ENCODE measurements at places on chromosomes 3 and 15. TPM values are rescaled to one million over a fixed set of nuclear protein-coding genes. Genes with fewer than 3 reads are reported as not detected.
A peak's percentile ranks its signal among the peaks of the same experiment; 100 is the strongest.

DNA sequence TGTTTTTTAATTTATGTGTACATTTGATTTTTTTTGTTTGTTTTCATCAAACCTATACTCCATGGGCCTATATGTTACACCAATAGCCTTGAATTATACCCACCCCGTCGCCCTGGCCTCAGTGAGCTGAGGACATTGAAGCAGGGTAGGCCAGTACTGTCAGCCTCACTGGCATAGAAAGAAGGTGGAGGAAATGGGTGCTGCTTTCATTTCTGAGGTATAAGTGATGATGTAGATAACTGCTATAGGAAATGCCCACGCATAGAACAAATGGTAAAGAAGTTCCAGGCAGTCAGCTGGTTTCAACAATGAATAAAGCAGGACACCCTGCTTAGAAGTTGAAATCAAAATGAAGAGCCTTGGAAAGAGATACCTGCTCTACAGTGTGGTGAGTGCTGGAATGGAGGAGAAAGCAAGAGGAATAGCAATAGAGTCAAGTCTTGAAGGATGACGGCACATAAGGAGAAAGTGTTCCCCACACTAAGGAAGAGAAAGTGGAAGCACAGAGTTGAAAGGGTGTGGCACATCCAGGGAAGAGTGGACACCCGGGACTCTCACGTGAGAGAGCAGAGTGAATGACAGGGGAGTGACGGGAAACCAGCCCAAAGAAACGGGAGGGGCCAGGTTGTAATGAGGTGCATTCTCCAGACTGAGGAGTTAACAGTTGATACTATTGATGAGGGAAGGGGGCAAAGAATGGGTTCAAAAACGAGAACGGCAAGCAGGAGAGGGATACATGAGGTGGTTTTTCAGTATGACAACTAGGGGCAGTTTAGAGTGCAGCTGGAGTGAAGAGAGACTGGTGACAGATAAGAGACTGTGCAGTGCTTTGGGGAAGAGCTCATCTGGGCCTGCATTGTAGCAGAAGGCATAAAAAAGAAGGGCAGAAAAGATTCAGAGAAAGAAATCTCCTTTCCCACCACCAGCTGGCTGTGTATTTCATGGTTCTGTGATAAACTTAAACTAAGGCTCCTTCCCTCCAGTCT lies 70.5 kb downstream of the KLHL25 start:
- no peak for DNase-seq

GRCh38 chr15:63463036-63463435 lies 41.4 kb upstream of the USP3 start:
- no peak for DNase-seq

GRCh38 chr3:193826159-193826795 lies 233.3 kb downstream of the OPA1 start:
- no peak for DNase-seq

GRCh38 chr3:59600631-59601030 lies 550.8 kb upstream of the CFAP20DC start:
- DNase-seq: no peak

- DNase-seq: no peak
Observed at GRCh38 chr3:105594219-105594618, 227.5 kb downstream of the ALCAM start.

- no peak for DNase-seq
Observed at GRCh38 chr3:126925411-126926171, 57.3 kb upstream of the PLXNA1 start.

GRCh38 chr3:459311-459670 lies 262.7 kb downstream of the CHL1 start:
- DNase-seq: no peak

- DNase-seq: no peak
Observed at GRCh38 chr15:37101980-37102304, 1.6 kb upstream of the MEIS2 start.

DNA sequence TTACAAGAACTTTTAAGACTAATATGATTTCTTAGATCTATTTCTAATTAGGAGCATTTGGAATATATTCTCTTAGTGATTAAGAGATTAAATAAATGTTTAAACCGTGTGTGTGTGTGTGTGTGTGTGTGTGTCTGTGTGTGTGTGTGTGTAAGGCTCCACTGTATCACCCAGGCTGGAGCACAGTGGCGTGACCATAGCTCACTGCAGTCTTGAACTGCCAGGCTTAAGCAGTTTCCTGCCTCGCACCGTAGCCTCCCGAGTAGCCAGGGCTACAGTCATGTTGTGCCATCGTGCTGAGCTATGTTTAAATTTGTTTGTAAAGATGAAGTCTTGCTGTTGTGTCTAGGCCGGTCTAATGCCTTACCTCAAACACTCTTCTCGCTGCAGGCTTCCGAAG lies 109.4 kb downstream of the KLHL25 start:
- DNase-seq: no peak

DNA sequence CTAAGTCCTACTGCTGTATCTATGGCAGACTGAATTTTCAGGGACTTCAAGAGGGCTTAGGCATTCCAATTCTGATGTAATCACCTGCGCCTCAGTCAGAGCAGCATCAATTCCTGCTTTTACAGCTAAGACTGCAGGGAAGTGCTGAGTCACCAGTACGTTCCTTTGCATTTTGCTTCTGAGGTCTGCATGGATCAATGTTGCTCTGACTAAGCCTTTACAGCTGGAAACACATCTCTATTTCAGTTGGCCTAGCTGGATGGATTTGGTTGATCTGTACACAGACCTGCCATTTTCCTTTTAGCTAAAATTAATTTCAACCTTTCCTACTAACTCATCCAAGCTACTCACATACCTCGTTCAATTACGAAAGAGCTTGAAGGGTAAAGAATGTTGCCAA lies 51.3 kb downstream of the ETV5 start:
- DNase-seq: no peak

DNA sequence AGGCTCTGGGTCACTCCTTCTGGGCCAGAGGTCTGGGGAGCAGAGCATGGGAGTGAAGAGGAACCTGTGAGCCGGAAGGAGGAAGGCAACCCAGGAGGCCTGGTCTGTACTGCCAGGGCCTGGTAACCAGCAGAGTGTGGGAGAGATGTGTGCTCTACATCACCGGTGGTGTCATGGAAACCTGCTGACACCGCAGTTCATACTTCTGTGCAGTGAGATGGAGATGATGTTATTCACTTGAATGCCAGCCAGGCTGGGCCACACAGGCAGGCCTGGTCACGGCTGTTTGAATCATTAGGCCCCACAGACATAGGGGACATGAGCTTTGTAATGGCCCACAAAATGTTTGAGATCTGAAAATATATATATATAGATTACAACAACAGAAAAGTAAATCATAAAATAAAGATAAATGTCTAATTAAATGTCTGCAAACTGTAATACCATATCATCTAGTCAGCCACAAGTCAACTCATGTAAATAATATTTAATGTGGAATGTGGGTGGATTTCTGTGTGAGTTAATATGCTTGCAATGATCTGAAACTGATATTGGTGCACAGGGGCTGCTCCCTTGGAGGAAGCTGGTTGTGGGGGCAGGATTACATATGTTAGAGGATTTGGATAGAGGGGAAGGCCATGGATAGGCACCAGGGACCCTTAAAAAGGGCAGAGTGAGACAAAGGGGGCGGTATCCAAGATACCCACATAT lies 108.5 kb upstream of the PFN2 start:
- DNase-seq: peak; percentile 46

- DNase-seq: no peak
Observed at GRCh38 chr3:56923526-56924224, 121.9 kb upstream of the ARHGEF3 start.

DNA sequence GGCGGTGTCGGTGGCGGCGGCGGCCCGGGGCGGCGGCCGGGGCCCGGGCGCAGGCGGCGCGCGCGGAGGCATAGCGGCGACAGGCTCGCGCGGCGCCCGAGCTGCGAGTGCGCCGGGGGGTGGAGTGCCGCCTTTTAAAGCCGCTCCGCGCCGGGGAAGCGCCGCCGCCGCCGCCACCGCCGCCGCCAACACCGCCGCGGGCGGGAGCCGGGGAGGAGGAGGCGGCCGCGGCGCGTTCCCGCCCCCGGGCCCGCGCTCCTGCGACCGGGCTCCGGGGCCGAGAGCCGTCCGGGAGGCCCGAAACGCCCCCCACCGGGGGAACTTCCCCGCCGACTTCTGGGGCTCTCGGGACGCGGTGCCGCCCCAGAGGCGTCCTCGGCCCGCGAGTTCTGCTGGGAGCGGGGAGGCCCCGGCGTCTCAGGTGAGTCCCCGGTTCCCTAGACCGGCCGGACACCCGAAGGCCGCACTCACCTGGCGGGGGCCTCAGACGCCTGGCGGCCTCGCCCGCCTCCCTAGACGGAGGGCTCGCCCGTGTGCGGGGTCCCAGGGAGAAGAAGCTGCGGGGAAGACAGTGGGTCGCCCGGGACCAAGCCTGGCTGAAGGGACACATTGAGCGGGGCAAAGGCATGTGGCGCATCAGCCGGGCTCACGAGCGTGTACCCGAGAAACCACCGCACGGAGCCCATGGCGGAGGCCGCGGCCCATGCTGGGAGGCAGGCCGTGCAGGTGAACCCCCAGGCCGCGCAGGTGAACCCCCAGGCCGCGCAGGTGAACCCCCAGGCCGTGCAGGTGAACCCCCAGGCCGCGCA lies at the start of gene PCSK6:
PCSK6 (minus strand) TSS at position 109 of the 809 bp plus-strand sequence; CDS start at position 72, 37 bp downstream.
- no peak for DNase-seq

GRCh38 chr15:101059381-101060341 lies 140.5 kb downstream of the LRRK1 start:
- no peak for DNase-seq

- DNase-seq: no peak
Observed at GRCh38 chr3:130379274-130379673, 33.8 kb downstream of the COL6A5 start.

DNA sequence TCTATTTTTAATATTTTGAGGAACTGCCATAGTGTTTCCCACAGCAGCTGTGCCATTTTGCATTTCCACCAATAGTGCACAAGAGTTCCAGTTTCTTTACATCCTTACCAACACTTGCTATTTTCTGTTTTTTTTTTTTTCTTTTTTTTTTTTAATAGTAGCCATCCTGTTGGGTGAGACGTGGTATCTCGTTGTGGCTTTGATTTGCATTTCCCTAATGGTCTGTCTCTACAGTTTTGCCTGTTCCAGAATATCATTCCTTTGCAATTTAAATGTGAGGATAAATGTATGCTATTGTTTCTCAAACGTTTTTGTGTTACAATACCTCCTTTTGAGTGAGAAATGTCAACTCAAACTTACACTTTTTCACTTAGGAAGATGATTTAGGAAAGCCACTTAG lies 22.4 kb downstream of the RCN2 start:
- peak; percentile 57 for DNase-seq

- peak; percentile 78 for DNase-seq
Observed at GRCh38 chr3:188489639-188490405, 335.9 kb downstream of the LPP start.

DNA sequence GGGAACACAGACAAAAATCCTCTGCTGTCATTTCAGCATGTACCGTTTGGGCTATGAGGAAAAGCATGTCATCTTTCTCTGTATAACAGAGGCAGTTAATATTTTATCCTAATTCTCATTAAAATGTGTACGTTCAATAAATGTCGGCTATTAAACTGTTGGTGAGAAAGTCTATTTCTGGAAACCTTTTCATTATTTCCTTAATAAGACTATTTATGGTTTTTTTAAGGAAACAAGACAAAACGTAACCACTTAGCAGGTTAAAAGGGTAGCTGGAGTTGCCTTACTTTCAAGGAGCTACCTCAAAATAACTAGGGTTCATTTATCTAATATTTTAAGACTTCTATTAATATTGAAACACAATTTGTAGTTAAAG lies 1.8 kb upstream of the STT3B start:
- no peak for DNase-seq

GRCh38 chr15:78949461-78949860 lies 4.6 kb upstream of the CTSH start:
- no peak for DNase-seq

- no peak for DNase-seq
Observed at GRCh38 chr3:140753865-140754754, 76.2 kb downstream of the TRIM42 start.

GRCh38 chr3:194852345-194852744 lies 166.7 kb downstream of the FAM43A start:
- no peak for DNase-seq

DNA sequence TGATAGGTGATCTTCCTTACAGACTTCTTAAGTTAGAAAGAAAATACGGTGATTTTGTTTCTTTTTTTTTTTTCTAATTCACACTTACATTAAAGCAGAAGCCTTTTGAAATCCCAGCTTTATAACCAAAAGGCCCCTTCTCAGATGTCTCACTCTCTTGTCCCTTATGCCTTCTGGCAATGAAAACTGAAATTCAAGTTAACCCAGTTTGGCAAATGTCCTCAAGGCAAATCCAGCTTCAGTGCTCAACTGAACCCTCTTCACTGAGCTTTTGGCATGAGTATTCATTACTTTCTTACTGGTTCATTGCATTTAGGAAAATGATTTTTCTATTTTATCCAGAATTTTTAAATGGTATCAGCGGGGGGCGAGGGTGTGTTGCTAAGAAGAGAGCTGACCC lies 17.0 kb downstream of the PLCH1 start:
- no peak for DNase-seq

DNA sequence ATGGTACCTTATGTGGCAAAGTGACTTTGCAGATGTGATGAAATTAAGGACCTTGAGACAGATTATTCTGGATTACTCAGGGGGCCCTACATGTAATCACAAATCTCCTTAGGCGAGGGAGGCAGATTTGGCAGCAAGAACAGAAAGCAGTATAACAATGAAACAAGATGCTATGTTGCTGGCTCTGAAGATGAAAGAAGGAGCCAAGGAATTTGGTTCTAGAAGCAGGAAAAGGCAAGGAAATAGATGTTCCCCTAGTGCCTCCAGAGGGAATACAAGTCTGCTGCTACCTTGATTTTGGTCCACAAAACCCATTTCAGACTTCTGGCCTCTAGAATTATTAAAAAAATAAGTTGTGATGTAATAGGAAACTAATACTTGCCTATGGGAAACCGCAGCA lies 64.5 kb downstream of the PIK3R4 start:
- DNase-seq: no peak

PP2D1 gene
- not detected for total RNA-seq

ADAM10 gene
- 122 TPM for total RNA-seq

NR1I2 gene
- 3.8 TPM for total RNA-seq

AADAC gene
- total RNA-seq: not detected

P2RY13 gene
- 0.97 TPM for total RNA-seq

SLC2A2 gene
- total RNA-seq: not detected

ARNT2 gene
- total RNA-seq: not detected

SLC12A1 gene
- total RNA-seq: not detected

CTSH gene
- 61.0 TPM for total RNA-seq

CSTA gene
- total RNA-seq: 3.8 TPM

PARP15 gene
- 54.3 TPM for total RNA-seq

PAQR9 gene
- total RNA-seq: not detected

LRRC49 gene
- not detected for total RNA-seq

FBXO40 gene
- total RNA-seq: not detected

ANP32A gene
- total RNA-seq: 99.5 TPM

IQCF5 gene
- total RNA-seq: not detected

All from Karpas-422 (cell line).